Bone marrow (tissue), 2 donors: ENCODE measurements at places on chromosomes 2 and 18.
A peak's percentile ranks its signal among the peaks of the same experiment; 100 is the strongest.

- DNase-seq, result no peak
Observed at GRCh38 chr2:200184748-200185627, 121.5 kb upstream of the SPATS2L start.

GRCh38 chr18:3526421-3527354 lies 76.7 kb downstream of the TGIF1 start:
- DNase-seq, result no peak

DNA sequence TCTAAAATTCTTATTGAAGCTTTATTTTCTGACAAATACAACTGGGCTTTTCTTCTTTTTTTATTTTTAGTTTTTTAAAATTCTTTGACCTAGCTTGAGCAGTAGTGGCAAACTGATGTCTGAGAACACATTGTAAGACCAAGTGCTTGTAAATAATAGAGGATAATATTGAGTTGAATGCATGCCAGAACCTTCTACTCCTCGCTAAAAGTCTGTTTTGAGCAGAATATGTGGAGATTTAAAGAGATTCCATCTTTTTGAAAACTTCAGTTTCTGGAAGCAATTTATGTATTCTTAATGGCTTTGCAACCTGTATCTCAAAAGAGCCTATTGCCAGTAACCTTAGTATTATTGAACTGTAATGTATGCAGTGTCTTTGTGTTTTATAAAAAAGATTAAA lies 148.3 kb downstream of the KCNJ3 start:
- DNase-seq, result no peak

DNA sequence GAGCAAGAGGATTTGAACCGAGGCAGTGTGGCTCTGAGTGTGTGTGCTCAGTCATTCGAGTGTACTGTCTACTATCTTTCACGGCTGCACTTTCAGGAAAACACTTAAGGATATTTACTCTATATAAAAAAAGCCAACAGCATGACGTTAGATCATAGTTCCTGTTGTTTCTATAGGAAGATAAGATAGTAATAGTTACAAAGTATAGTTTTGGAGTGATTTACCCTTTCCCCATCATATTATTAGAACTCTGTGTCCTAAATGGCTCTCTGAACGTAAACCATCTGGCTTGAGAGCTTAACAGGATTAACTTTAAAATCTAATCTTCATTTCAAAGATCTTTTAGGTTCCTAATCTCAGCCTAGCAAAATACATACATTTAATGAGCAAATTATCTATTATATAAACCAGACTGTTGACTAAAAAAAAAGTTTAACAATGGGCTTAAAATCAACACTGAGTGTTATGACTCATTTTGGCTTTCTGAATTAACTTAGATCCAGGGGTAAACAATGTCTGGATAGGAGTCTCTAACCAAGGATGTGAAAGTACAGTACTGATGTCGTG lies 150.3 kb upstream of the DNMT3A start:
- no peak for DNase-seq

DNA sequence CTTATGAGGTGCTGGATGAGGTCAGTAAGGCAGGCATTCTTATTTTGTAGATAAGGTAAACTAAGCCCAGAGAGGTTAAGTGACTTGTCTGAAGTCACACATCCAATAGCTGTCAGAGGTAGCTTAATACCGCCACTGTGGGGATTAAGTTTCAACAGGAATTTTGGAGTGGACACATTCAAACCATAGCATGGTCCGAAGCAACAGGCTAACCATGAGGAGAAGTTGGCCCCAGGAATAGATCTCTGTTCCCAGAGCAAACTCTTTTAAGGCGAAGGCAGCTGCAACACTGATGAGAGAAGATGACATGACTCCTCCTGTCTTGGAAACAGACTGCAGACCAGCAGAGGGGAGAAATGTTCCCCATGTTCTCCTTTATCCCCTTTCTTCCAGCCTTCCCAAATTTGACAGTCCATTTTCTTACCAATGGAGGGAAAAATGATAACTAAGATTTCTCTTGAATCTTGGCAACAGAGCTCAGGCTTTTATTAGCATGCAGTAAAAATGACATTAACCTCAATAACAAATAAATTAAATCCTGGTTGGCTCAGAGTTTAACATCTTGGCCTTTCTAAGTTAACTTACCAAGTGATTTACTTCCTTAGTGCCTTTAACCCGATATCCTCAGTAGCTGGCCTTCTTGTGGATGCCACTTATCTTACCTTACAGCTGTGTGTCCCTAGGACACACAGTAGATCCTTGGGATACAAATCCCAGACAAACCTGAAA lies 67.9 kb upstream of the STPG4 start:
- no peak for DNase-seq

DNA sequence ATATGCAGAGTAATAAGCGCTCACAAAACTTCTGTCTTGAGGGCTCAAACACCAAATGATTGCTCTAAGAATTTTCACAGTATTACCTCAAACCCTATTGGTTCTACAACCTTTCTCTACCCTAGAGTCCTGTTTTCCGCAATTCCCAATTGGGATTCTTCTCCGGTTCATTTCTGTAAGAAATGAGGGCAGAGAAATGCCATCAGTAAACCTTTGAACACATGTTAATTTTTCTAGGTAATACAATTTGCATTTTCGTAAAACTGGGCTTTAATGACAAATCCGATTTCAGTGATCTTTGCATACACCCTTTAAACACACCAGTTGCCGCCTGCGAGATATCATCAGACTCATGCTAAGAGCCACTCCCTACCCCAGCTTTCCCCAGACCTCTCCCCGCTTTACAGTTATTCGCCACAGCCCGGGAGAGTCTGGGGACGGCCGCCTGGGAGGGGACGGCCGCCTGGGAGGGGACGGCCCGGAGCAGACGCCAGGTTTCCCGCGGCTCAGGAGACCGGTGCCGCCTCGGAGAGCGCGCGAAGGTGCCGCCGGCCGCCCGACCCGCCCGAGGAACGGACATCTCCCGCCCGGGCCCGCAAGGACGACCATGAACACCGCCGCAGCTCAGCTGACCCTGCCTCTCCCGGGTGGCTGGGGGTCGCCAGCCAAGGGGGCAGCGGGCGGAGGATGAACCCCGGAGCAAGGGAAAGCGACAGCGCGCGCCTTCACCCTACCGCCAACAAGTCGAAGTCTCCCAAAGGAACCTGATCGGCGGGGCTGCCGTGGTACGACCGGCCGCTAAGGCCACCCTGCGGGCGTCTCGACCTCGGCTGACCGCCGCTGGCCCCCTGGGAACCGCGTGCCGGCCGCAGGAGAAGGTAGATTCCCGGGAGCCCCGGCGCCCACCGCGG lies 463 bp downstream of the SMC6 start:
- DNase-seq, result peak; percentile 75

GRCh38 chr2:96524482-96525210 lies 11.9 kb upstream of the ARID5A start:
- no peak for DNase-seq

DNA sequence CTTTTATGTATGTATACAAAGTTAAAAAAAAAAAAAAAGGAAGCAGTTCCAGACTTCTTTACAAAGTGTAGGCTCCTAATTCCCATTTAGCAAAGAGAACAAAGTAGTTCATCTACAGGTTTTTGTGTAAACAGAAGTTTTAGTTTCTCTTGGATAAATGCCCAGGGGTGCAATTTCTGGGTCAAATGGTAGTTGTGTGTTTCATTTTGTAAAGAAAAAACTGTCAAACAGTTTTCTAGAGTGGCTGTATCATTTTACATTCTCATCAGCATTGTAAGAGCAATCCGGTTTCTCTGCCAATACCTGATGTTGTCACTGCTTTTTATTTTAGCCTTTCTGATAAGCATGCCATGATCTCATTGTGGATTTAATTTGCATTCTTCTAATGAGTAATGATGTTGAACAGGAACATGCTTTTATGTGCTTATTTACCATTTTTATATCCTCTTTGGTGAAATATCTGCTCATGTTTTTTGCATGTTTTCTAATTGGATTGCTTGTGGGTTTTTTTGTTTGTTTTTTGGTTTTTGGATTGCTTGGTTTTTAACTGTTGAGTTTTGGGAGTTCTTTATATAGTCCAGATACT lies 16.6 kb upstream of the PSME4 start:
- no peak for DNase-seq

DNA sequence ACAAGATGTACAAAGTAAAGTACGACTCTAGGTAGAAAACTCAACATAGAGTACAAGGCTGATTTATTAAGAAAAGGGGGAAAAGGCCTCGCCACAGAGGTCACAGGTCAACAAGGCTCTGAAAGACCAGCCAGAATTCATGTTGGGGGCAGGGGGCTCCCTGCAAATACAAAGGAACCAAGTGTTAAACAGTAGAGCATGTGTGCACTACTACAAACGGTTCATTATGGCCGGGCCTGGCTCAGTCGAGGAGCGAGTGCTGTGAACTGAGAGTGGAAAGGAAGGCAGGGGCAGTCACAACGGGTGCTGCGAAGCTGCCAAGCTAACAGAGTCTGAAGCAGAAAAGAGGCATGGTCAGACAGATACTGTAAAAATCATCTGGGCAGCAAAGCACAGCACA lies 77.1 kb downstream of the MBOAT2 start:
- no peak for DNase-seq

- no peak for DNase-seq
Observed at GRCh38 chr2:112942654-112943002, 31.7 kb downstream of the IL37 start.

GRCh38 chr2:102014041-102014345 lies 22.2 kb downstream of the IL1R2 start:
- no peak for DNase-seq

GRCh38 chr18:46109386-46109785 lies 5.2 kb downstream of the HAUS1 start:
- DNase-seq, result no peak

GRCh38 chr18:11256251-11256650 lies 106.9 kb upstream of the PIEZO2 start:
- no peak for DNase-seq

- peak; percentile 3 for DNase-seq
Observed at GRCh38 chr2:165015052-165015642, 59.8 kb upstream of the SLC38A11 start.

- no peak for DNase-seq
Observed at GRCh38 chr18:57819119-57819518, 16.0 kb upstream of the ATP8B1 start.

- DNase-seq, result no peak
Observed at GRCh38 chr2:146748046-146748445, 1096.8 kb upstream of the ACVR2A start.
